ENCODE measurements at places on chromosomes 1 and 21.

GRCh38 chr1:42737257-42737656 is 2.8 kb downstream of the CLDN19 start:
- DNase-seq = no peak

DNA sequence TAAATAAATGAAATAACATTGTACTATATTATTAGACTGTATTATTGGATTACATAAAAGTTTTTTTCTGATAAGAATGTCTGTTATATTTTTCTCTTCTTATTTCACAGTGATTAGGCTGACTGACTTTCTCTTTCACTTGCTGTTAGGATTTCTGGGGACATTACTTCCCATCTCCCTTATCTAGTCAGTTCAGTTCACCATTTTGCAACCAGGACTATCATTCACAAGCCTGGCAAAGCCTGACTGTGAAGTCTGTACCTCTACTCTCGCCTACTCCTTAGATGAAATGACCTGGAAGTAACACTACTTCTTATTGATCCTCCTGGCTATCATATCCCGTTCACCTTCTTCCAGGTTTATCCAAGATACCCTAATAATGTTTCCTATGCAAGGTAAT is 676.6 kb downstream of the USP25 start:
- no peak for DNase-seq

DNA sequence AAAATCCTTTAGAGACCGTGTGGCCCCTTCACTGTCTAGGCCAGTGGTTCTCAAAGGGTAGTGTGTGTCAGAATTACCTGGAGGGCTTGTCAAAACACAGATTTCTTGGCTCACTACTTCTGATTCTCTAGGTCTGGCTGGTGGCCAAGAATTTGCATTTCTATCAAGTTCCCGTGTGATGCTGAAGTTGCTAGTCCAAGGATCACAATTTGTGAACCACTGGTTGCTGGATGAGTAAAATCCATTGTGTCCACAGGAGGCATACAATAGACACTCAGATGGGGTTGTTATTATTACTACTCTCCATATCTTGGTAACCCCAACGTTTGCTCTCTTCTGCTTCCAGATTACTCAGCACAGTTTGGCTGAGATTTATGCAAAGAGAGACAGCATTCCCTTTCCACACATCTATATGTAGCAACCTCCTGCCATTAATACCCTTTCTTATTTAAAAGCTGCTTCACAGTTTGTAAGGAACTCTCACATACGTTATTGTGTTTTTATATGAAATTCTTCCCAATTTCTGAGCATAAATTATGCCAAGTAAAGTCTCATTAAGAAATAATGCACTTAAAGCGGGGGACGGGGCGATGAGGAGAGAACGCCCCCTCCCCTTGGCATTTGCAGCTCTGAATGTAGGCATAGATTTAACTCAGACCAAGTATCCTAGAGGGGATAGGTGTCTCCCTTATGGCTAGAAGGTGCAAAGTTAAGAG is 720 bp upstream of the TMCC2 start:
- no peak for DNase-seq

DNA sequence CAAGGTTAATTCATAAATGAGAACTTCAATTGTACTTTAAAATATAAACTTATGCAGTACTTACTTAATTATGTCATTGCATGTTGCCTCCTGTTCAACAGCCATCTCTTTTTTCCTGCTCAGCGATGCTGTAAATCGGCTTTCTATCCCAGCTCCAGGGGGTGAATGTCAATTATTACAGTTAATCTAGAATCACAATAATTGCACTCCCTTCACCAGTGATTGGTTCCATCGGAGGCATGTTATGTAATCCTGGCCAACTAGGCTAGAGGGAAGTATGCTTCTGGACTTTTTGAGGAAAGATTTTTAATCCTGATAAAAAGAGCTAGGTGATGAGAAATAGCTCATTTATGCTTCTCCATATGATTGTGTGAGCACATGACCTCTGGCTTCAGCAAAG is 53.8 kb upstream of the SGIP1 start:
- DNase-seq = no peak
